ENCODE measurements at places on chromosomes 5 and 9.

DNA sequence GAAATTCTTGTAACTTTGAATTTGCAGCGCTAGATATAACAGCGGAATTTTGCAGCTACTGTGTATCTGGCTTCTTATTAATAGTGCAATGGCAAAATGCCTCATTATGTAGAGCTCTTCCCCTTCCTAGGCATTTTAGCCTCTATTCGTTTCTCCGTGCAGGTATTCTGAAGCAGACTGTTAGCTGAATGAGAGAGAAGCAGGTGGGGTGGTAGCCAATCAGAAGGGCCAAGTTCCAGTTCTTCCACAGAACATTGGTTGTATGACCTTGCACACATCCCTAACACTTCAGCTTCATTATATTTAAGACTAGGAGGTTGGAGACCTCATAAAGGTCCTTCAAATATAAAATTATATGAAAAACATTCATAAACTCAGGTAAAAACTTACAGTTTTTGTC, 1.2 kb upstream of the VPS13A start:
- H3K27me3 ChIP-seq: no peaks in the 10 kb centered on the region
- H3K4me1 ChIP-seq: peaks cover 6% of the 10 kb centered on the region
- H3K4me3 ChIP-seq: no peak overlapping the region
- no peaks in the 10 kb centered on the region for H3K36me3 ChIP-seq
- no peak for DNase-seq

- no peaks in the 10 kb centered on the region for H3K4me1 ChIP-seq
- H3K27ac ChIP-seq: peak overlapping the region; percentile 61
- no peaks in the 10 kb centered on the region for H3K36me3 ChIP-seq
- H3K27me3 ChIP-seq: no peaks in the 10 kb centered on the region
- H3K4me3 ChIP-seq: no peak overlapping the region
- no peak for DNase-seq
Measured at GRCh38 chr9:134597957-134598883, 43.4 kb upstream of the COL5A1 start.

GRCh38 chr5:168989731-168990505, 311.0 kb downstream of the SLIT3 start:
- no peak overlapping the region for H3K4me3 ChIP-seq
- DNase-seq: no peak
- H3K36me3 ChIP-seq: no peaks in the 10 kb centered on the region
- no peak overlapping the region for H3K27ac ChIP-seq
- peaks cover 54% of the 10 kb centered on the region for H3K4me1 ChIP-seq
- no peaks in the 10 kb centered on the region for H3K27me3 ChIP-seq

GRCh38 chr5:124474528-124475215, 271.8 kb downstream of the ZNF608 start:
- H3K27me3 ChIP-seq: no peaks in the 10 kb centered on the region
- H3K4me3 ChIP-seq: no peak overlapping the region
- H3K36me3 ChIP-seq: no peaks in the 10 kb centered on the region
- DNase-seq: no peak

- H3K27ac ChIP-seq: no peak overlapping the region
- DNase-seq: no peak
- no peaks in the 10 kb centered on the region for H3K36me3 ChIP-seq
- H3K4me1 ChIP-seq: no peaks in the 10 kb centered on the region
- peaks cover 15% of the 10 kb centered on the region for H3K27me3 ChIP-seq
- H3K4me3 ChIP-seq: no peak overlapping the region
Measured at GRCh38 chr9:98678244-98678842, 30.4 kb downstream of the GABBR2 start.

DNA sequence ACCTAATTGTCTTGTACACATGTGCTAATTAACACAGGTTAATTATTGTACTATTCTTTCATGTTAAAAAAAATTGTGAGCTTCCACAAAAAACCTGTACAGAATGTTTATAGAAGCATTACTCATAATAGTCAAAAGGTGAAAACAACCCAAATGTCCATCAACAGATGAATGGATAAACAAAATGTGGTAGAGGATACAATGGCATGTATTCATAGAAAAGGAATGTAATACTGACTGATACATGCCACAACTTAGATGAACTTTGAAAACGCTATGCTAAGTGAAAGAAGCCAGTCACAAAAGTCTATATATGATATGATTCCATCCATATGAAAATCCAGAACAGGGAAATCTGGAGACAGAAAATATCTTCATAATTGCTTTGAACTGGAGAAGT, 25.6 kb downstream of the RRAGA start:
- H3K27ac ChIP-seq: no peak overlapping the region
- no peak overlapping the region for H3K4me3 ChIP-seq
- DNase-seq: no peak
- H3K36me3 ChIP-seq: peaks cover 89% of the 10 kb centered on the region
- no peaks in the 10 kb centered on the region for H3K27me3 ChIP-seq

- peak; percentile 80 for DNase-seq
- H3K27me3 ChIP-seq: no peaks in the 10 kb centered on the region
- peak overlapping the region; percentile 94 for H3K27ac ChIP-seq
- H3K4me1 ChIP-seq: peaks cover 61% of the 10 kb centered on the region
- H3K4me3 ChIP-seq: peak overlapping the region; percentile 94
- no peaks in the 10 kb centered on the region for H3K36me3 ChIP-seq
Measured at GRCh38 chr9:111036429-111036789, 1.9 kb downstream of the LPAR1 start.

GRCh38 chr5:37576552-37576951, 197.4 kb downstream of the WDR70 start:
- no peak overlapping the region for H3K27ac ChIP-seq
- no peak overlapping the region for H3K4me3 ChIP-seq
- no peaks in the 10 kb centered on the region for H3K4me1 ChIP-seq
- H3K27me3 ChIP-seq: no peaks in the 10 kb centered on the region
- DNase-seq: no peak
- peaks cover 8% of the 10 kb centered on the region for H3K36me3 ChIP-seq

DNA sequence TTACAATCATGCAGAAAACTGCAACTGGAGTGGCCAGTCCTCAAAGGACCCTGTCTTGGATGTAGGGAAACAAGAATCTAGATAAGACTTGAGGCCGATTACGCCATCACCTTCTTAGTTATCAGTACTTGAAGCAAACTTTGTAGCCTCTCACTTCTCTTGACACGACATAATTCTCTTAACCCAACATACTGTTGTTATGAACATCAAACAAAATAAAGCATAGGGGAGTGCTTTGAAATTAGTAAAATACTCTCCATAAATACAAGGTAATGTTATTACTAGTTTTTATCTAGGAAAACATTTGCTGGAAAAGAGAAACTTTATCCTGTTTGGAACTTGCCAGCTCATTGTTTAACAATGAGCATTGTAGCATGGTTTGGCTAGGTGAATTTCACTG, 574.9 kb upstream of the DMAC1 start:
- H3K4me1 ChIP-seq: no peaks in the 10 kb centered on the region
- no peak for DNase-seq
- no peak overlapping the region for H3K27ac ChIP-seq
- no peak overlapping the region for H3K4me3 ChIP-seq
- no peaks in the 10 kb centered on the region for H3K27me3 ChIP-seq

GRCh38 chr9:23307731-23308513, 518.1 kb downstream of the ELAVL2 start:
- H3K27ac ChIP-seq: no peak overlapping the region
- H3K27me3 ChIP-seq: no peaks in the 10 kb centered on the region
- no peak overlapping the region for H3K4me3 ChIP-seq

- no peaks in the 10 kb centered on the region for H3K27me3 ChIP-seq
- no peaks in the 10 kb centered on the region for H3K4me1 ChIP-seq
- H3K4me3 ChIP-seq: no peak overlapping the region
Measured at GRCh38 chr5:141778206-141778605, 96.2 kb upstream of the ARAP3 start.

GRCh38 chr5:81070571-81071255, 110.5 kb downstream of the RASGRF2 start:
- no peaks in the 10 kb centered on the region for H3K36me3 ChIP-seq
- DNase-seq: no peak
- no peaks in the 10 kb centered on the region for H3K4me1 ChIP-seq
- no peaks in the 10 kb centered on the region for H3K27me3 ChIP-seq

DNA sequence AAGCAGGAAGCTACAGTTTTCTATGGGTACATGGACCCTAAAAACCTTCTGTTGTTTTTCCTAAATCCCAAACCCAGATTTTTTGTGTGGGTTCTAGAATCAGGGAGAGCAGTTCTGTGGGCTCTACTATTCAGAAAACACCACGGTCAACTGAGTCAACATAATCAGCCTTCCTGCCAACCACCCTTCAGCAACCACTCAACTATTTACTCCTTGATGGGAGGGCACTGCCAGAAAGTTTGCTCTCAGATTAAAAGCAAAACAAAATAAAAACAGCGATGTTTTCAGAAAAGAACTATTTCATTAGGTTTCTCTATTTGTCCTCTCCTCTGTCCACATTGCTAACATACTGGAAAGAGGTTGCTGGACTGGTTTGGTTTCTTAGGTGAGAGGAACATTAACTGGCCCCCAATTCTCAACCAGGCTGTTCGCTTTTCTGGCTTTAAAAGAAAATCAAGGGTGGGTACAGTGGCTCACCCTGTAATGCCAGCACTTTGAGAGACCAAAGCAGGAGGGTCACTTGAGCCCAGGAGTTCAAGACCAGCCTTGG, 72.3 kb downstream of the GCNT1 start:
- no peaks in the 10 kb centered on the region for H3K36me3 ChIP-seq
- no peak for DNase-seq
- no peak overlapping the region for H3K4me3 ChIP-seq
- H3K27ac ChIP-seq: peak overlapping the region; percentile 11
- no peaks in the 10 kb centered on the region for H3K27me3 ChIP-seq
- H3K4me1 ChIP-seq: no peaks in the 10 kb centered on the region

All from tibial artery (tissue), 4 donors.